ENCODE measurements at places on chromosomes 12 and 14. TPM values are rescaled to one million over a fixed set of nuclear protein-coding genes. Genes with fewer than 3 reads are reported as not detected.

PRPH gene
- total RNA-seq = 0.14 TPM

PTCSC3 gene
- not detected for total RNA-seq

MIP gene
- total RNA-seq = not detected

OR6C2 gene
- total RNA-seq = not detected

CELA1 gene
- not detected for total RNA-seq

C12orf60 gene
- total RNA-seq = 1.6 TPM

NR1H4 gene
- not detected for total RNA-seq

OTOGL gene
- 5.3 TPM for total RNA-seq

CCDC198 gene
- total RNA-seq = not detected

WBP11 gene
- 37.0 TPM for total RNA-seq

TEX52 gene
- total RNA-seq = not detected

EPYC gene
- not detected for total RNA-seq

P3H3 gene
- total RNA-seq = 68.3 TPM

KIF5A gene
- total RNA-seq = under 0.01 TPM

DGLUCY gene
- 63.8 TPM for total RNA-seq

ADAM20 gene
- total RNA-seq = 1.2 TPM

AICDA gene
- not detected for total RNA-seq

NKX2-1 gene
- not detected for total RNA-seq

TAS2R42 gene
- total RNA-seq = not detected

CAPS2 gene
- total RNA-seq = 4.0 TPM

GZMB gene
- not detected for total RNA-seq

RCOR1 gene
- total RNA-seq = 27.5 TPM

DDHD1 gene
- 23.4 TPM for total RNA-seq

FSCB gene
- total RNA-seq = not detected

RILPL1 gene
- 11.6 TPM for total RNA-seq

TTC6 gene
- 0.13 TPM for total RNA-seq

OR4E2 gene
- total RNA-seq = not detected

KRT77 gene
- not detected for total RNA-seq

POTEM gene
- not detected for total RNA-seq

IL25 gene
- total RNA-seq = not detected

FOXA1 gene
- 0.13 TPM for total RNA-seq

NRXN3 gene
- total RNA-seq = 0.22 TPM

AQP6 gene
- not detected for total RNA-seq

MIS18BP1 gene
- total RNA-seq = 85.3 TPM

STYK1 gene
- total RNA-seq = 14.4 TPM

AKAP6 gene
- total RNA-seq = 0.43 TPM

SLC39A5 gene
- not detected for total RNA-seq

MDGA2 gene
- not detected for total RNA-seq

CFL2 gene
- 103 TPM for total RNA-seq

FAM234B gene
- total RNA-seq = 10.5 TPM

TUNAR gene
- not detected for total RNA-seq
